ENCODE measurements at places on chromosomes 3 and 15.

GRCh38 chr3:152051501-152052404, 178.3 kb downstream of the SUCNR1 start:
- no peak for DNase-seq

- no peak for DNase-seq
Observed at GRCh38 chr3:57048052-57048671, 12.3 kb upstream of the SPATA12 start.

DNA sequence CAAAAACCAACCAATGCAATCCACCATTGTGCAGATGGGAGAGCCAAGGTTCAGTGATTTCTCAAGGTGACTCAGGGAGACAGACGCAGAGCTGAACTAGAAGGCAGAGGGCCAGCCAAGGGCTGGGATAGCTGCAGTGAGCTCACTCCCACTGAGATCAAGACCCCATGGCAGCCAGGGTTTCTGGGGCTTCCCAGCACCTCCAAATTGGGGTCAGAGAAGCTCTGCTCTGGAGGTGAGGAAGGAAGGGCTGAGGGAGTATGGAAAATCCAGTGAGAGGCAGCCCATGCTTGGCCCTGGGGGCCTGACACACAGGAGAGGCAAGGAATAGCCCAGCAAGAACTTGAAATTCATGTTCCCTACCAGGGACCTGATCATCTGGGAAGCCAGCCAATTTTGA, 61.0 kb downstream of the ISG20 start:
- no peak for DNase-seq

- DNase-seq = no peak
Observed at GRCh38 chr3:170233530-170233929, 11.3 kb downstream of the PRKCI start.
